ENCODE measurements at places on chromosomes 2 and 18. TPM values are rescaled to one million over a fixed set of nuclear protein-coding genes. Genes with fewer than 3 reads are reported as not detected.

Gene COL4A3
- total RNA-seq, result not detected

Gene MRPS5
- total RNA-seq, result 65.4 TPM

Gene EFEMP1
- total RNA-seq, result 292 TPM

Gene PMAIP1
- total RNA-seq, result 47.8 TPM

Gene PDE1A
- not detected for total RNA-seq

Gene FOXD4L1
- not detected for total RNA-seq

Gene SMYD1
- not detected for total RNA-seq

Gene ERBB4
- 0.06 TPM for total RNA-seq

Gene ANKRD30BL
- total RNA-seq, result not detected

All from Daoy (cell line).